ENCODE measurements at places on chromosomes 13 and 19.

DNA sequence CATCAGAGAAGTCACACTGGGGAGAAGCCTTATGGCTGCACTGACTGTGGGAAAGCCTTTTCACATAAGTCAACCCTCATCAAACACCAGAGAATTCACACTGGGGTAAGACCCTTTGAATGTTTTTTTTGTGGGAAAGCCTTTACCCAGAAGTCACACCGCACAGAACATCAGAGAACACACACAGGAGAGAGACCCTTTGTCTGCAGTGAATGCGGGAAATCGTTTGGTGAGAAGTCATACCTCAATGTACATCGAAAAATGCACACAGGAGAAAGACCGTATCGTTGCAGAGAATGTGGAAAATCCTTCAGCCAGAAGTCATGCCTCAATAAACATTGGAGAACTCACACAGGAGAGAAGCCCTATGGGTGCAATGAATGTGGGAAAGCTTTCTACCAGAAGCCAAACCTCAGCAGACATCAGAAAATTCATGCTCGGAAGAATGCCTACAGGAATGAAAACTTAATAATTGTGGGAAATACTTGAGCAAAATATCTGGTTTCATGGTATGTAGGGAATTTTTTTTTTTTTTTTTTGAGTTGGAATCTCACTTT, 30.7 kb downstream of the ZNF793 start:
- no peak for DNase-seq

DNA sequence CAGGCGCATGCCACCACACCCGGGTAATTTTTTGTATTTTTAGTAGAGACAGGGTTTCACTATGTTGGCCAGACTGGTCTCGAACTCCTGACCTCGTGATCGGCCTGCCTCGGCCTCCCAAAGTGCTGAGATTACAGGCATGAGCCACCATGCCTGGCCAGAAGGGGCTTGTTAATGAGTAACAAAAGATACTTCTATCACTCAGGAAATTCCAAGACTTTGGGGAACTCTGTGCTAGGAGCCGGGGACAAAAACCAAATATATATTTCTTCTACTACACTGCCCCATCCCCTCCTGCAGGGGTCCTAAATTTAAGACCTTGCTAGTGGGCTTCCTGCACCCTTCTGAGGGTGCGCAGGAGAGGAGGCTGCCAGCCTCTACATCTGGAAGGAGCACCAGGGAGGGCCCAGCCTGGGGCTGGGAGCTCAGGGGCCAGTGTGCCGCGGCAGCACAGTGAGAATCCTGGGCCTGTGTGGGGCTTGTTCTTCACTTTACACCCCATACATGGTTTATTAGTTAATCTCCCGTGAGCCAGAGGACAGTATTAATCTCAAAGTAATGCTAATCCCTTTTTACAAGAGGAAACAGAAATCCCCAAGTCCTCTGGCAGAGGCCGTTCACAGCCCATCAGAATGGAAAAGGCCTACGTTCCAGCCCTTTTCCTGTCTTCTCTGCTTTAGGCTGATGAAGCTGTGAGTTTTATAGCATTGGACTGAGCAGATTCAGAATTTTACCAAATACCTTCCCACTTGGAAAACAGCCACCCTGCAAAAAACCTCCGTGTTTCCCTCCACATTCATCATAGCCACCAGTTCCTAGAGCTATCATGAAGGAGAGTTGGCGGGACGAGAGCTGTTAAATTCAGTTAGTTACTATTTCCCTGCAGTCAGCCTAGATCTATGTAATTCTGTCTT, 44.4 kb upstream of the NPAS1 start:
- no peak for DNase-seq

- no peak for DNase-seq
These were observed 41.6 kb downstream of the NDFIP2 start for GRCh38 chr13:79522583-79522982.

- no peak for DNase-seq
These were observed 11.3 kb downstream of the PNMA8A start for GRCh38 chr19:46460055-46460454.

DNA sequence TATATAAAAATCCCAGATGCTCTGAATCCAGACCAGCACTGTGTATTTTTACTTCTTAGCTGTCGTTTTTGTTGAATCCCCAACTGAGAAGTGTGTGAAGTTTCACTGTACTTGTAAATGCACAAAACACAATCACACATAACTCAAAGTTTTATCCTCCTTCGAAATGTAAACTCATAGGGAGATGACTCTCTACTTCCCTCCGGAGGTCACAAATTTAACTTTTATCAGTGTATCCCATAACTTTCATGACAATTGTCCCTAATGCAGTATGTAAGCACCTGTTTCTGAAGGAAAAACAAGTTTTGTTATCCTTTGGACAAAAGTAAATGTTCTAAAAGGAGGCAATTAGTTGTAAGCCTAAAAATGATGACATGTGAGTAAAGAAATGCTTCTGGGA, 665.0 kb upstream of the SLITRK6 start:
- no peak for DNase-seq

DNA sequence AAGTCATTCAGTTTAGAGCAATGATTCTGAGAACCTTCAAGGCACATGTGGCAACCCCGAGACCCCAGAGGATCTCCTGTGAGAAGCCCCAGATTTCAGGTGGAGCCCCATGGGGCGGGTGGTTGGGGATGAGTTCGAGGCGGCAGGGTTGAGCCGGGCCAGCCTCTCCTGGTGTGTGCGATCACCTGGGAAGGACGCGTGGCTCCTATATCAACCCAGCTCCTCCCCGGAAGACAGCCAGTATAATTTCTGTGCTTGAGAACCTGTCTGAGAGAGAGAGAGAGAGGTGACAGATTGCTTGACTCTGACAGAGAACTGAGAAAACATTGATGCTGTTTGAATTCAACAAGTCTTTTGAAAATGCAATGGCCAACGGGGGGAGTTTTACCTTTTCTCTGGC, 89.0 kb downstream of the TEX29 start:
- no peak for DNase-seq

GRCh38 chr13:38862443-38862842, 128.2 kb downstream of the STOML3 start:
- DNase-seq: no peak

DNA sequence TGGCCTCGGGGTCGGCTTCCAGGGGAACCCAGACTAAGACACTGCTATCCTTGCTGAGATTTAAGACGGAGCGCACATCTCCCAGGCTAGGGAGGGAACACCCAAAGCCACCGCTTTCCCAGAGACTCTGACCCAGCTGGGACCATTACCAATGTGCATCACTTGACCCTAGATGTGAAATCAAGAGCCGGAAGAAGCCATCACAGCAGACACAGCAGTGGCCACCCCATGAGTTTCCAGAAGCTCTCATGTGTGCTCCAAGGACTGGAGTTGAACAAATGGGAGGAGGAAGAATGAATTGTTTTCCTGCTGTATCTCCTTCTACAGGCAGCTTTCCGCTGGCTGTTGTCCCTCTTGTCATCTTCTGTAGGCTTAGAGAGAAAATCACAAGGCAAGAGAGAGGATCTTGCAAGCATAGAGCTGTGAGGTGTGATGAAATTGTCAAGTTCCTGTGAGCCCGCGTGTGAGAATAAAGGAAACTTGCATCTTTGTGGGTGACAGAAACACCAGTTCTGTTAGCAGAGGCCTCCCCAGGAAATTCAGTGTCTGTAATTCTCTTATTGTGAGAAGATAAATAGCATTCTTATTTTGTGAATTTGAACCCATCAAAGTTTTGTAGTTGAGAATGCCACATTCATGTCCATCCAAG, 711.8 kb downstream of the UQCRFS1 start:
- DNase-seq: no peak

DNA sequence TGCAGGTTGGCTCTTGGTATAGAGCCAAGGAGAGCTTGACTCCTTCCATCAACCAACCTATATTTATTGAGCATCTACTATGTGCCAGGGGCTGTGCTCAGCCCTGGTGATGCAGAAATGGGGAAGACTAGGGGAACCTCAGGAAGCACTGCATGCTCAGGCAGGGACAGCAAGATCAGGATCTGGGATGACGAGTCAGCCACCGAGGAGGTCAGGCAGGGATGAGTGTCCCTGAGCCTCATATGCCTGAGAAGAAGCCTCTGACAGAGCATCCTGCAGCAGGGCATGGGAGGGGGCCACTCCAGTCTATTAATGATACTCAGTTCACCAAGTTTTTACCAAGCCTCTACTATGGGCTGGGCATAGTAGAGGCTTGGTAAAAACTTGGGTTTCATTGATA, 158.1 kb downstream of the KATNAL1 start:
- no peak for DNase-seq

- DNase-seq: no peak
These were observed 87.9 kb downstream of the LIG4 start for GRCh38 chr13:108127406-108127805.

DNA sequence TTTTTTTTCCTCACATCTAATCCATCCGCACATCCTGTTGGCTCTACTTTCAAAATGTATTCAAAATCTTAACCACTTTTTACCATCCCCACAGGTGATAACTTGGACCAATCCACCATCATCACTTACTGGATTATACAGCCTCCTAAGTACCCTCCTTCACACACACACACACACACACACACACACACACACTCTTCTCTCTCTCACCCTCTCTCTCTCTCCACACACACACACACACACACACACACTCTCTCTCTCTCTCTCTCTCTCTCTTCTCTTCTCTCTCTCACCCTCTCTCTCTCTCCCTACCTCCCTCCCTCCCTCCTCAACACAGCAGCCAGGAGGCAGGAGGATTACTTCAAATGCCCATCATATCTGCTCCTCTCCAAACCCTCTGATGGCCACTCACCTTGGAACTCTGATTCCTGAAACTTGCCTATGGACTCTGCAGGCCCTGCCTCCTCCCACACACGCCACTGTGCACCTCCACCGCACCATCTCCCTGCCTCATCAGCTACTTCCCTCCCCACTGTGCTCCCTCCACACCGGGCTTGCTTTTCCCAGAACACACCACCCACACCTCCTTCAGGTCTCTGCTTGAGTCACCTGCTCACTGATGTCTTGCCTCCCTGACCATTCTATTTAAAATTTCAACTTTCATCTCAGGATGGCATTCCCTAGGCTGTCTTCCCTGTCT, 39.7 kb downstream of the RCBTB2 start:
- no peak for DNase-seq

DNA sequence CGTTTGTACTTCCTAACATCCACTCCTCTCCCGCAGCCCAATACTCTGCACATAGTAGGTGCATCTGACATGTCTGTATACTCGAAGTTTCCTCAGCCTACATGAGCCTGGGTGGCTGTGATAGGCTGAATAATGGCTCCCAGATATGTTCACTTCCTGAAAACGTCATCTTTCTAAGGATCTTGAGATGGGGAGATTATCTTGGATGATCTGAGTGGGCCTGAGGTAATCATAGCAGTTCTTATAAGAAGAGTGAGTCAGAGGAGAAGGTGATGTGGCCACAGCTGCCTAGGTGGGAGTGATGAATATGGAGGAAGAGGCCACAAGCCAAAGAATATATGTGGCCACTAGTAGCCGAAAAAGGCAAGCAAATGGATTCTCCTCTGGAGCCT, 84.2 kb downstream of the AKAP11 start:
- no peak for DNase-seq

GRCh38 chr19:41796901-41797300, 514 bp downstream of the CEACAM3 start:
- no peak for DNase-seq

GRCh38 chr19:2625434-2625833, 77.1 kb downstream of the GNG7 start:
- DNase-seq: peak; percentile 71

GRCh38 chr13:73598020-73598712, 536.0 kb downstream of the KLF12 start:
- no peak for DNase-seq
